ENCODE measurements at places on chromosomes 12 and 14. TPM values are rescaled to one million over a fixed set of nuclear protein-coding genes. Genes with fewer than 3 reads are reported as not detected.

AGAP2 gene
- not detected for polyA plus RNA-seq

TCL1A gene
- polyA plus RNA-seq = not detected

POTEG gene
- not detected for polyA plus RNA-seq

PCED1B gene
- polyA plus RNA-seq = 3.6 TPM

NOXRED1 gene
- 0.31 TPM for polyA plus RNA-seq

LACRT gene
- polyA plus RNA-seq = not detected

PAH gene
- not detected for polyA plus RNA-seq

MSRB3 gene
- 158 TPM for polyA plus RNA-seq

MVK gene
- 6.7 TPM for polyA plus RNA-seq

SYNE3 gene
- polyA plus RNA-seq = 1.2 TPM

FOXN4 gene
- not detected for polyA plus RNA-seq

LRP6 gene
- polyA plus RNA-seq = 10.8 TPM

RIN3 gene
- 7.7 TPM for polyA plus RNA-seq
